ENCODE measurements at places on chromosomes 2 and 18.

DNA sequence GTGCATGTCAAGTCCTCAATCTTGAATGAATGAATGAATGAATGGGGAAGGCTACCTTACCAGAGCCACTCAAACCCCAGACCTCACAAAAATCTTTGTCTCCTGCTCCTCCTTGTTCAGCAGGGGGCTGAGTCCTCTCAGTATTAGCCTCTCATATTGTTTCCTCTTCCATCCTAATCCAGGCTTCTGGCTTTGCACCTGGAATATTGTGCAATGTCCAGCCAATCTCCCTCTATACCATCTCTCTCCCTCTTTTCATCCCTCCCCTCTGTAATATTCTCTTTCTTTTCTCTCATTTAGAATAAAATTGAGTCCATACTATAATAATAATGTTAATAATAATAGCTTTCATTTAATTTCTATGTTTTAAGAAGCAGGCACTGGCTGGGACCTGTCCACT is 34.3 kb downstream of the ARHGAP25 start:
- DNase-seq = peak; percentile 38

GRCh38 chr2:219497495-219498279 is 1.0 kb upstream of the GMPPA start:
- DNase-seq = peak; percentile 73

GRCh38 chr18:50014606-50015005 is 180.3 kb downstream of the MYO5B start:
- no peak for DNase-seq

DNA sequence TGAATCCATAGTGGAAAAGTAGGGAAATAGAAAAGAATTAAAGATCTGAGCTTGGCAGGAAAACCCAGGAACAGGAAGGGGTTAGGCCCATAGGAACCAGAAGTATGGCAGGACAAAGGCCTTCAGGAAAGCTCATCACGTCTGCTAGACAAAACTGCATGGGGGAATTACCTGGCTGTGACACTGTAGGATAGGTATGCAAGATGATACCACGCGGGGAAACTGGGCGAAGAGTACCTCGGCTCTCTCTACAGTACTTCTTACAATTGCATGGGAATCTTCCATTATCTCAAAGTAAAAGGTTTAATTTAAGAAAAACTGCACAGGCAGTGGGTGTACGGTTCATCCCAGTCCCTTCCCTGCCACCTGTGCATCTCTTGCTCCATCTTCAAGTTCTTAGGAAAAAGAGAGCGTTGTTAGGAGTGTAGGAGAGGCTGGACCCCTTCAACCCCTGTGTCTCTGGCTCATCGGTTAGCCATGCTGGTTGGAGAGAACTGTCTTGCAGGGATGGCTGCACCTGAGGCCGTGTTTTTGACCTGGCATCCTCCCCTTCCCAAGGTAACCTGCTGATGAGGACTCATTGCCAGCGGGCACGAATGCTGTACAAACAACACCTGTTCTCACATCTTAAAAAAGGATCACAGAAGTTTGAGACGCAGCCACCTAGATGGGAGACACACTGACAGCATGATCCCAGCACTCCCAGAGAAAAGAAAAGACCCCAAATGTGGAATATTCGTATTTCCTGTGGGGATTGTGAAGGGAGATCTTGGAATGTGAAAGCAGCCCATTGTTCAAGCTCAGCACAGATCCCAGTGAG is 120.5 kb upstream of the COPS8 start:
- no peak for DNase-seq

DNA sequence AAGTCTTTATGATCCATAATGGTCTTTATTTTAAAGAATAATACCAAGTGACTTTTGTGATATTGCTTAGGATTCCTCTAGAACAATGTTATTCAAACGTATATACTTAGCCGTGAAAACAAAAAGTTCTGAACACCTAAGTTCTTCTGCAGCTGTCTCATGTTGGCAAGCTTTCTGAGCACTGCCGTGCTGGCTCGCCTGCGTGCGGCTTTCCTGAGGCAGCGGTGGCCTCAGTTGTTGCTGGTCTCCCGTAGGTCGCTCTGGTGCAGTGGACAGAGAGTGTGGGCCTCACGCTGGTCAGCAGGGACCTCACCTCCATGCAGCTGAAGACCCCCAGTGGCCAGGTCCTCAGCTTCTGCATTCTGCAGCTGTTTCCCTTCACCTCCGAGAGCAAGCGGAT is 66.8 kb upstream of the NFATC1 start:
- no peak for DNase-seq

All from NCI-H82 (cell line).